ENCODE measurements at places on chromosomes 3 and 15. TPM values are rescaled to one million over a fixed set of nuclear protein-coding genes. Genes with fewer than 3 reads are reported as not detected.

The RAB6B gene
- 0.69 TPM for total RNA-seq

The TARS3 gene
- 47.6 TPM for total RNA-seq

The RLBP1 gene
- not detected for total RNA-seq

The ECE2 gene
- not detected for total RNA-seq

The STX19 gene
- total RNA-seq: not detected

DNA sequence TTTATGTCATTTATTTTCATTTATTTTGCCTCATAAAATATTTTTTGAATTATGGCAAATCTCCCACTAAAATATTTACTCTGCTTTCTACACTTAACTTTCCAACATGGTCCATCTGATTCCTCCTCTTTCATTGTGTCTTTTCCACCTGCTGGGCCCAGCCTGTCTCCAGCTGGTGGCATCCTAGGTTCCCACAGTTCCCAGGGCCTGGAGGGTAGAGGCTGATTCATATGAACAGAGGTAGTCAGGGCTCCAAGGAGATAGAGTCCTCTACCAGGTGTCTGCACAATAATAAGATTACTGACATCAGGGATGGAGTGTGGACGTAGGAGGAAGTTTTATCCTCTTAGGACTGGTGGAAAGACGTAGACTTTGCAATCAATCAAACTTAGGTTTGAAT is 14.3 kb downstream of the ZBTB38 start:
- no peak overlapping the region for H3K4me3 ChIP-seq
- no peak for DNase-seq
- peaks cover 8% of the 10 kb centered on the region for H3K4me1 ChIP-seq
- no peaks in the 10 kb centered on the region for H3K27me3 ChIP-seq
- peaks cover 13% of the 10 kb centered on the region for H3K36me3 ChIP-seq

- no peak overlapping the region for H3K4me3 ChIP-seq
- H3K27me3 ChIP-seq: no peaks in the 10 kb centered on the region
- DNase-seq: no peak
Observed at GRCh38 chr15:91255670-91256192, 155.7 kb downstream of the SV2B start.

DNA sequence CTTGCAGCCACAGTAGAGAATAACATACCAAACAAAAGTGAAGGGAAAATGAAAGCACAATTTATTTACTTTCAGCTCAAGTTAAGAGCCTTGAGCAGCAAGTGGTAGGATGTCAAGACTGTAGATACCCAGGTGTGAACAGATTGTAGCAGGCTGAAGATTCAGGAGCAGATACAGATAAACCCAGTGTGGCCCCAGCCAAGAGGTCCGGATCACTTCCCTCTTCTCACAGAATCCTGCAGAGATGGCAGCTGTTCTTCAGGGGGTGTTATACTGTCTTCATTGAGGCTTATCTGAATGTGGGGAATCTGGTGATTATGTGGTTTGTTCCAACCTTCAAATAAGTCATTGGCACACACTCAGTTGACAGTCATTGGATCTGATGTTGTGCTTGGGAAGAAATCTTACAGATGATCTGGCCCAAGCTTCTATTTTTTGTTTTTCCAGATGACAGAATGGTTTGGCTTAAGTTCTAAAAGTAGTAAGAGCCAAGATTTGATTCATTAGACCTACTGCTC is 2.2 kb downstream of the STARD9 start:
- peak overlapping the region; percentile 87 for H3K4me3 ChIP-seq
- no peaks in the 10 kb centered on the region for H3K36me3 ChIP-seq
- H3K27ac ChIP-seq: peak overlapping the region; percentile 54
- H3K4me1 ChIP-seq: peaks cover 30% of the 10 kb centered on the region

- H3K27me3 ChIP-seq: no peaks in the 10 kb centered on the region
- no peaks in the 10 kb centered on the region for H3K36me3 ChIP-seq
- peak overlapping the region; percentile 85 for H3K27ac ChIP-seq
- H3K4me3 ChIP-seq: no peak overlapping the region
Observed at GRCh38 chr3:180871901-180872300, 40.6 kb upstream of the FXR1 start.

GRCh38 chr15:100692246-100692645 is 89.9 kb downstream of the ASB7 start:
- H3K27me3 ChIP-seq: no peaks in the 10 kb centered on the region
- H3K4me1 ChIP-seq: no peaks in the 10 kb centered on the region
- no peak overlapping the region for H3K4me3 ChIP-seq
- no peaks in the 10 kb centered on the region for H3K36me3 ChIP-seq

DNA sequence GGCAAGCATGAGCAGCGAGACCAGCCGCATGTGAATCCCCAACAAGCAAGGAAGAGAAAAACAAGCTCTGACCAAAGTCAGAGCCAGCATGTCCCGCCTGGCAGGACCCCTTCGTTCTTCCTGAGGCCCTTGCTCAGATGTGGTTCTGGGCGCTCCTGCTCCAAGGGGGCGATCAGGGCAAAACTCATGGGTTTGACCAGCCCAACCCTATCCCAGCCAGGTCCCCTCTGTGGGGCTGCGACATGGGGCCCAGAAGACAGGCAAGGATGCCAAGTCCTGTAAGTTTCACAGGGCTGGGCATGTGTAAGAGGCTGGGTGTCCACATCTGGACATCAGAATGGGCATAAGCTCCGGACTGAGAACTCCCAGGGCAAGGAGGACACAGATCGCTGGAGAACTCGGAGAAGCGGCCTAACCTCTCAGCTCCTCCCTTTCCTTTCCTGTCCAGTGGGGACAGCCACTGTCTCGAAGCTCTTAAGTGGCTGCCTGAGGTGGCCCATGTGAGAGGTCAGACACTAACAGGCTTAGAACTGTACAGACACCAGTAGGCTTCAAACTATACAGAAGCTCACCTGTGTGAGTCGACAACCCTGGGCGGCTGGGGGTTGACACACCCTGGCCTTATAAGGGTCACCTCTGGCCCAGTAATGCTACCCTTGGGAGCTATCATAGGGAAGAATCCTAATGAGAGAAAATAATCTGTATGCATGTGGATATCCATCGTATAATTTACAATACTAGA is 48.9 kb downstream of the XXYLT1 start:
- H3K27ac ChIP-seq: no peak overlapping the region
- no peak overlapping the region for H3K4me3 ChIP-seq
- no peaks in the 10 kb centered on the region for H3K36me3 ChIP-seq
- H3K4me1 ChIP-seq: peaks cover 7% of the 10 kb centered on the region

DNA sequence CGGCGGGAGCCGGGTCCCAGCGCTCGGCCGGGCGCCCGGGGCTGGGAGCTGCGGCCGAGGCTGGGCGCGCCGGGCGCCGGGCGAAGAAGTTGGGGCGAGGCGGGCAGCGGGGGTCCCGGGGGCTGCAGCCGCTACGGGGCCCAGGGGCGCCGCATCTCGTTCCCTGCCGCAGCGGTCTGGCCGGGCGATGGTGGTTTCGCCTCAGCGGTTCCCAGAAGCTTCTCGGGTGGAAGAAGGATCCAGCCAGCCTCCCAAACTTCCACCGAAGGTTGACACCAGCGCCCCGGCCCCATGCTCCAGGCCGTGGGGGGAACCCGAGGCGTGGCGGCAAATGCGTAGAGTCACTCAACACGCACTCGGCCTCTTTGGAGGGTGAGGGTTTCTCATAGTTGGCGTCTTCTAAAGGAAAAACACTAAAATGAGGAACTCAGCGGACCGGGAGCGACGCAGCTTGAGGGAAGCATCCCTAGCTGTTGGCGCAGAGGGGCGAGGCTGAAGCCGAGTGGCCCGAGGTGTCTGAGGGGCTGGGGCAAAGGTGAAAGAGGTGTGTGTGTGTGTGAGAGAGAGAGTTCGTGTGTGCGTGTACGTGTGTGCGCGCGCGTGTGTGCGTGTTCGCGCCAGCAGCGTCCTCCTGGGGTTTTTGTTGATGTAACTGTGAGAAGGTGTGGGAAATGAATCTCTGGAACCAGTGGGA is 940 bp downstream of the BOC start:
- H3K4me3 ChIP-seq: peak overlapping the region; percentile 69
- H3K4me1 ChIP-seq: peaks cover 12% of the 10 kb centered on the region
- H3K36me3 ChIP-seq: no peaks in the 10 kb centered on the region
- no peak for DNase-seq

DNA sequence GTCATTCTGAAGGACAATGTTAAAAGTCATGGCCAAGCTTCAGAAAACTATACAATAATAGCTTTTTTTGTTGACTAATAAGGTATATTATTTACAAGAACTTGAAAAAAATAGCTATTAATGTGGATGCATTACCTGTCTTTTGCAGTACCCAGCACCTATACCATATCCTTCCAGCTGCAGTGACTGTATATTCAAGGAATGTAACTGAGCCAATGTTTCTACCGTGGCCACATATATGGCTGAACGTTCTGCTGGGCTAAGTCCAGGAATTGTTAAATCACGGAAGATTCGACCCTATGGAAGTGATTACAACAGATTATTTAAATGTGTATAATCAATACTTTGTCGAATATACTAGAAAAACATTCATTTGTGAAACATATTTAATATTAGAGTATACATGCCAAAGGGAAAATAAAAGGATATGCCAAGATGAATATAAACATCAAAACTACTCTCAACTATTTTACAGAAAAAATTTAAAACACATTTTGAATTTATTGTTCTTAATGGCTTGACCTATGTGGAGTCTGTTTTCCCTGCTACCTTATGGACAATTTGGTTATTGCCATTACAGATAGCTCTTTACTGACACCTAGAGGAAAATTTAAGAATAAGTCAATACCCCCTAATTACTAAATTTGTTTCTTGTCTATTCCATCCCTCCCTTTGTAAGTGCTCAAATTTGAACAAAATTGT is 17.6 kb downstream of the ACAD11 start:
- H3K27me3 ChIP-seq: no peaks in the 10 kb centered on the region
- no peaks in the 10 kb centered on the region for H3K36me3 ChIP-seq
- H3K27ac ChIP-seq: no peak overlapping the region
- DNase-seq: no peak
- H3K4me1 ChIP-seq: no peaks in the 10 kb centered on the region

- H3K27me3 ChIP-seq: peaks cover 10% of the 10 kb centered on the region
- peaks cover 4% of the 10 kb centered on the region for H3K4me1 ChIP-seq
- no peaks in the 10 kb centered on the region for H3K36me3 ChIP-seq
- no peak overlapping the region for H3K4me3 ChIP-seq
- no peak overlapping the region for H3K27ac ChIP-seq
Observed at GRCh38 chr3:169153656-169154055, 509.9 kb downstream of the MECOM start.
